ENCODE measurements at places on chromosomes 7 and 10.

GRCh38 chr7:46397591-46397990 is 476.5 kb upstream of the IGFBP3 start:
- no peak for DNase-seq

GRCh38 chr10:113610631-113611601 is 52.9 kb downstream of the NRAP start:
- no peak for DNase-seq

DNA sequence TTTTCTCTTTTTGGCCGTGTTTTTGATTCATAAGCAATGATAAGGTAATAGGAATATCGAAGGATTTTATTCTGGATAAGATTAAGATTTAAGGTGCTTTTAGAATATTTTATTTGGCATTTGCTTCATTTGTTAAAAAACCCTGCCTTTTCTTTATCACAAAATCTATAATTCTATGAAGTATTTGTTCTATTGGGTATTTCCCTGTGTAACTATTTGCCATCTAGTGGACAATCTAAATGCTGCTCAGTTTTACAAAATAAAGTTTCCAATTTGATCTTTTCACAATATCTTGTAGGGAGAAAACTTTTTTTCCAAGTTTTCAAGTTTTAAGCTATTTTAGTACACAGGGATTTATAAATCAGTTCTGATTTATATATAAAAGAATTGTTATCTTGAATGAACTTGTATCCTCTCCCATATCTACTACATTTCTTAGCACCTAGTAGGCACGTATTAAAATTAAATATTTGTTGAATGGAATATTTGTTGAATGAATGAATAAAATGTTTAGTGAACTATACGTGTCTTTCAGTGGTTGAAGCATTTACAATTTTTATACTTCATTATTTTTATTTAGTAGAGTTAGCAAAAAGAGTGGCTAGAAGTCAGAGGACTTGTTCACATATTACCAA is 26.5 kb downstream of the ANKRD7 start:
- DNase-seq = no peak

DNA sequence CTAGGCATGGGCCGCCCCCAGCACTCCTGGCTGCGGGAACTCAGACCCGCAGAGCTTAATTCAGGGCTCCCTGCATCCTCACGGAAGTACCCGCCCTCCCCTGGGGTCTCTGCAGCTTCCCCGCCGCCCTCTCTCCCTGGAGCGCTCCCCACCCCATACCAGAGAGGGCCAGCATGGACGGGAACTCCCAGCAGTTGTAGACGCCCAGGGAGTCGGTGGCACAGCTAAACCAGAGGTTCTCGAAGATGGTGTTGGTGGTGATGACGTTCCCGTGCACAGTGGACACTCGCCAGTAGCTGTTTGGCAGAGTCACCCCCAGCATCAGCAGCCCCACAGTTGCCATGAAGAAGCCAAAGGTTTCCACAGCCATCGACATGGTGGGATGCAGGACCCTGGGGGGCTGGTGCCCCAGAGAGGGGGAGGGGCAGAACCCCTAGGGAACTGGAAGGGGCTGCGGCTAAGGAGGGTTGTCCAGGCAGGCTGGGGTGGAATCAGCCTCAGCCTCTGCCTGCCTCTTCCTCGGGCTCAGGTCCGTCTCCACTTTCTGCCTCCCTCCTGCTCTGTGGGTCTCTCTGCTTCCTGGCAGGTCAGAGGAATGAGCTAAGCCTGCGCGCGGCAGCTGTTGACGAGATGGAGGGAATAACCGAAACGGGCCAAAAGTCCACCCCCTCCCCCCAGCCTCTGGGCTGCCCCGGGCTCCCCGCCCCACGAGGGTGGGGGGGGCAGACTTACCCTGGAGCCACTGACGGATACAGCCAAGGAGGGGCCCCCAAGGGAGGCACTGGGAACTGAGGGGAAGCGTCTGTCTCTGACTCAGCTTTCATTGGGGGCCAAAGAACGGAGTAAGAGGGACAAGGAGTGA is at the start of gene CLDN15:
TSS of gene CLDN15 (minus strand) at position 597 of the 862 bp plus-strand sequence. CDS start at position 376, 221 bp downstream.
- no peak for DNase-seq

- no peak for DNase-seq
These were observed 41.0 kb downstream of the MCMBP start for GRCh38 chr10:119831656-119832055.

GRCh38 chr7:24200407-24200966 is 83.5 kb upstream of the NPY start:
- no peak for DNase-seq

DNA sequence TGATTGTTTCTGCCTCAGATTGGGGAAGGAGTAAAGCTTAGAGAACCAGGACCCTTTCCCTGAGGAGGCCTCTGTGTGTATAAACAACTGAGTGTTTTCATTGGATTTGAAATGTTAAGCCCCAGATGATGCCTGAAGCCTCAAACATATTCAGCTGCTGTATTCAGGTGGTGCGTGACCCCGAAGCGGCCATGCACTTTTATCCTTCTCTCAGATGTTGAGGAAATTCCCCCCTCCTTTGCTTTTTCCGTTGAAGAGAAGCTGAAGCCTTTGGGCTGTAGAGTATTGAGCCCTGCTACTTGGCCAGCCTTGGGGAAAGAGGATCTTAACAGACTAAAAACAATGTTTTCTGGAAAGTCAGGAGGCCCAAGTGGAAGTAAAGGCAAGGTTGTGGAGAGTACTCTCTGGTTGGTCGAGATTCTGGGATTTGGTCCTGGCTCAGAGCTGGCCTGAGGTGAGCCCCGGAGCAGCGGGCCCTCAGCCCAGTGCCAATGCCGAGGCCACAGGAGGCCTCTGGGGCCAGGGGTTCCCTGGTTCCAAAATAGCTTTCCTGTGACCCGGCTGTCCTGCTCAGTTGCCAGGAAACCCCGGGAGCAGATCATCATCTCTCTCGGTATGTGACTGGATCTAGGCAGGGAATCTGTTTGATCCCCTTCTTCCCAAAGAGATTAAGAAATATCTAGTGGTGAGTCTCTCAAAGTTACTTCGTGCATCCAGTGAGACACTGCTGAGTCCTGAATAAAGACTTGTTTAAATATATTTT is 22.5 kb downstream of the FKBP6 start:
- no peak for DNase-seq

- no peak for DNase-seq
These were observed 214.3 kb downstream of the FANK1 start for GRCh38 chr10:126110489-126111180.

DNA sequence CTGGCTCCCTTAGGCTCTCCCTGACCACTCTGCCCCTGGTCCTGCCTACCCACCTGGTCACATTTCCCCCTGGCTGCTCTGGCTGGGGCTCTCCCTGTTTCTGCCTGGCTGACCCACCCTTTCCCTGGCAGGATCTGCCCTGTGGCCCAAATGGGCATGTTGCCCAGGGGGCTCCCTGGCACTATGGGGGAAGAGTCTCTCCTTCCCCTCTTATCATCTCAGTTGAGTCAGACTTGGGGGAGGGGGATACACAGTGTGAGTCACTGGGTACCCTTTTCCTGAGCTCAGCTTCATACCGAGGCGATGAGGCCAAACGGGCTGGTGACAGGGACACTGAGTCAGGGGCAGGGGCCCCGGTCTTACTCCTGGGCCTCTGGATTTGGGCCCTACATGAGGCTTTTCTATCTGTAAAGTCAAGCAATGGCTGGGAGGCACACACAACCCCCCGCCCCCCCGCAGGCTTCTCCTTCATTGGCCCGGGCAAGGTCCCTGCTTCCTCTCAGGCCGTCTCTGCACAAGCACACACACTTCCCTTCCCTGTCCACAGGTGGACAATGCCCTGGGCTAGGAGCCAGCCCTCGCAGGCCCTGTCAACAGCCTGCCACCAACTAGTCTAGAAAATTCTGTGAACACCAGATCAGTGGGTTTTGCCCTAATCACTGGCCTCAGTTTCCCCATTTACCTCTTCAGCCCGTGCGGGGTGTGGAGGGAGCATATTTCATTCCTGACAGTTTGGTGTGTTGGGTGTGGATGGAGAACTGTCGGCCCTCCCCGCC is 627 bp upstream of the FLNC start:
- DNase-seq = no peak

DNA sequence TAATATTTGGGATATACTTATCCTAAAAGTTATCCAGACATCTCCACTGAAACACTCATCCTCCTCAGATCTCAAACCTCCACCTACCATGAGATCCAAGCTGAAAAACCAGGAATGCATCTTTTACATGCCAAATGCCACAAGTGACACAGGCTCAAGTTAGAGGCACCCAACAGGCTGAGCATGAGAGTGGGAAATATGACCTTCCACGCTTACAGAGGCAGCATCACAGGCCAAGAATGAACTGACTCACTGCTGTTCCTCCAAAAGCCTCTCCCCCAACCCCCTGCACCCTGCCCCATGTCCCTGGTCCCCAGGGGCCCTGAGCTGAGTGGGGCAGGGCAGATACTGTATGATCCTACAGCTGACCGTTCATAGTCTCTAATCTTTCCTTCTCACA is 4.8 kb upstream of the MTPAP start:
- no peak for DNase-seq

DNA sequence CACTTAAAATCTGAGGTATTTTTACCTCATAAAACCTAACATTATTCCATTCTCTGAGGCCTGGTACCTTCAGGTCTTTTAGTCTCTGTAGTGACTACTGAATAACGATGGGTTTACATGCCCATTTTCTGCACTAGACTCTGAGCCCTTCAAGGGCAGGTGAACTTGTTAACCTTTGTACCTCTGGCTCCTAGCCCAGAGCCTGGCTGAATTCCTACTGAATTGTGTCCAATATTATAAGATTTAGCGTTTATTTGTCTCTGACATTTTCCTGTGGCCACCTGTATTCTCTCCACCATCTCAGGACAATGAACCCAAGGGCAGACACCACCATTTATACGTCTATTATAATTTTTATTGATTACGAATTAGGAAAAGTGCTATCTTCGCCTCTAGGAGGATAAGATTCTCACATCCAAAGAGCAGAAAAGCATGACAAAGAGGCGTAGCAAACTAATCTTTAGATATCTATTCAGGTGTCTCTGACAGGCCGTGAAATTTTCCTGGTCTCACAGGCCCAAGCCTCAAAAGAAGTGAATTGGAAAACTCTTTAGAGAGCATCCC is 27.9 kb upstream of the HNRNPH3 start:
- DNase-seq = no peak

DNA sequence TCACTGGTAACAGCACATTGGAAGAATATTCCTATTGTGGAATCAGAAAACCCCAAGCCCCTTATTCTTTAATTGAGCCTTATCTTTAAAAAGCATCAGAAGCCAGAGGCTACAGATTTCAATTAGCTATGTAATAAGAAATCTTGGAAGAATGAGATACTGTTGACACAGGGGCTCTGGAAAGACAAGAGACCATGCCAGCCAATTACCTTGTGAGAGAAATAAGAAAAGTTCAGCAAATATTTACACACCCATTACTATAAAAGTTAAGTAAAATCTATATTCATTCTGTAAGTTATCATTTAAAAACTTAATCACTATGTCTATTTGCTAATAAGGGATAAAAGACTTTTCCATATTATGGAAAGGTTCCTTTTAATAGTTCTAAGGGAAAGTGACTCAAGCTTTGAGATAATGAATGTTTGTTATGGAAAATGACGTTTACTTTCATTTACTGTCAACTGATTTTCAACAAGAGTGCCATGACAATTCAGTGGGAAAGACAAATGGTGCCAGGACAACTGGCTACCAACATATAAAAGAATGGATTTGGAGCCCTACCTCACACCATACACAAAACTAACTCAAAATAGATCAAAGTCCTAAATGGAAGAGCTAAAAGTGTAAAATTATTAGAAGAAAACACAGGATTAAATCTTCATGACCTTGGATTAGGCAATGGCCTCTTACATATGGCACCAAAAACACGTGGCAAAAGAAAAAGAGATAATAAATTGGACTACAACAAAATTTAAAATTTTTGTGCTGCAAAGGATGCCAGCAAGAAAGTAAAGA is 28.3 kb downstream of the ZFAND2A start:
- no peak for DNase-seq

GRCh38 chr7:27991006-27991528 is 189.5 kb downstream of the JAZF1 start:
- no peak for DNase-seq

DNA sequence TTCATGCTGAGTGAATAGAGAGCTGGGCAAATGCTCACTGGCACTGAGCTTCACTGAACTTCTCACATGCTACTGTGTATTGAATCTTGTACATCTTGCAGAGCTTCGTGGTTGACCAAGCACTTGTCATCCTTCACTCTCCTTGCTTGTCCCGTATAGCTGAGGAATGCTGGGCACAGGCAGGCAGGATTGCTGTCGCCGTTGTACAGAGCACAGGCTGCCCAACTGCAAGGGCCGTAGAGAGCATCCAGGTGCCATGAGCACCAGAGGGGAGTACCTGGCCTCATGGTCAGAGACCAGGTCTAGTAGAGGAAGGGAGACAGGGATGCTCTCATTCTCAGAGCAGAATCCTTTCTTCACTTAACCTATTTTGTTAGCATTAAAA is 99.8 kb upstream of the RET start:
- DNase-seq = no peak

GRCh38 chr10:80518143-80518806 is 19.4 kb upstream of the SH2D4B start:
- DNase-seq = no peak

GRCh38 chr10:47287365-47287802 is 12.6 kb upstream of the GDF10 start:
- no peak for DNase-seq

GRCh38 chr10:11677480-11677879 is 64.7 kb upstream of the ECHDC3 start:
- DNase-seq = no peak

- no peak for DNase-seq
These were observed 129.9 kb upstream of the ITGB1 start for GRCh38 chr10:33087922-33088321.

- DNase-seq = no peak
These were observed 69.8 kb downstream of the SRI start for GRCh38 chr7:88150033-88150432.

- DNase-seq = no peak
These were observed 55.7 kb downstream of the LYZL2 start for GRCh38 chr10:30573721-30574431.

DNA sequence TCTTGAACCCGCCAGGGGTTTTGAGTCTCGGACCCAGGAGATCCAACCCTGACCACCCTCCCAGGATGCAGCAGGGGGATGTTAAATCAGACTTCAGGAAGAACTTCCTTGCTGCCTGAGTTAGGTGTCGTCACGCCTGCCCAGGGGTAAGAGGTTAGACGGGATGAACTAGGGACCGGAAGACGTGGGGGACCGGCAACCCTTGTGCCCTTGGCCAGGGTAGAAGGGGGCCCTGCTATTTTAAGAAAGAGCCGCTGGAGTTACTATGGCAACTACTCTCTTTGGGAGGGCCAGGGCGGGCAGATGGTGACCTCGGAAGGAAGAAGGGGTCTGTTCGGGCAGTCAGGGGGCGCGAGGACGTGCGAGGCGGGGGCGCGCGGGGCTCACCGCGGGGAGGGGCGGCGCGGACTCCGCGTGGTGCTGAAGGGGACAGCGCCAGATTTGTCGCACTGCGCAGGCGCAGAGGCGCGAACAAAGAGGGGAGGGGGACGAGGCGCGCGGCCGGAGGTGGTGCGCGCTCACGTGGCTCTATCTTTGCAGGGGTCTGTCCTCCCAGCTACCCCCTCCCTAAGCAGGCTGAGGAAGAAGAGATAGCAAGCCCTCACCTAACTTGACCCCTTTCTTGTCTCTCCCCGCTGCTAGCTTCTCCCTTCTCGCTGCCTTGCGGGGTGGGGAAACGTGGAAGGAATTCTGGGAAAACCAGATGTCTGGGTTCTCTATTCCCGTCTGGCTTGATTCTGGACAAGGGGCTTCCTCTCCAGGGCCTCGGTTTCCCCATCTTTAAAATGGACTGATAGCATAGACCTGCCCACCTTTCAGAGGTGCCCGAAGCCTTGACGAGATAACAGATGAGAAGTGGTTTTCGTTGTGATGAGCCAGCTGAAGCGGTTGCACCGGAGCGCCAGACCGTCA is 940 bp upstream of the PSD start:
- peak; percentile 52 for DNase-seq

GRCh38 chr10:43126759-43127424 is 11.4 kb upstream of the CSGALNACT2 start:
- DNase-seq = no peak

Data from T-helper 2 cell (primary cell).